Fibroblast of pulmonary artery (primary cell): ENCODE measurements at places on chromosomes 4 and X.

DNA sequence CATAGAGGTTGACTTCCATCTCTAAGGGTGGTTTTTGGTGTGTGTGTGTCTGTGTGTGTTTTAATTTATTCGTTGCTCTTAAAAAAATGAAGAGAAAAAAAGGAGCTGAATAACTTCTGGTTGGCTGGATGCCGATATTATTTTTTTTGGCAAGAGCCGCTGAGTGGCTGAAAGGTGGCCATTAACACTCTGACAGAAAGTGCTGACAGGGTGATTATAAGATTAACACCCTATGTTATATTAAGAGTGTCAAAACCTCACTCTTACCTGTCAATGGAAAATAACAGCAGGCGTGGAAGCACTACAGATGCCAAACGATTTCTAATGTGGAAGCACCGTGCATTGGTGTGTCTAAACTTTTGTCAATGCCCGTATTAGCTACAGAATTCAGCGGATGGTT lies 622.5 kb downstream of the ANKRD50 start:
- DNase-seq: no peak

DNA sequence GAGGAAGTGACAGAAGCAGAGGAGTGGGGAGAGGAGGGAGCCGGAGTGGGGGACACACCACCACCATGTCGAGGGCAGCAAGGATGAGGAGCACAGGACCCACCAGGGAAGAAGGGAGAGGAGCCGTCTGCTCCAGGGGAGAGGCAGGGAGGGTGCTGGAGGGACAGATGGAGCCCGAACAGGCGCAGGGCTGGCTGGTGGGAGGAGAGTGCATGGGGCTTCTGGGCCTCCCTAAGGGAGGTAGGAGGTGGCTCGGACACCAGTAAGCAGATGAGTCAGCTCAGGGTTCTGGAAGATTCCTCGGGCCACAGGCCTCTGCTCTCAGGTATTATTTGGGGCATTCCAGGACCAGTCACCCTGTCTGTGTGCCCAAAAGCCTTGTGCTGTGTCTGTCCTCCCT lies 29.8 kb downstream of the ATP2B3 start:
- DNase-seq: no peak

GRCh38 chr4:127246963-127247952 lies 385.5 kb upstream of the INTU start:
- DNase-seq: no peak

DNA sequence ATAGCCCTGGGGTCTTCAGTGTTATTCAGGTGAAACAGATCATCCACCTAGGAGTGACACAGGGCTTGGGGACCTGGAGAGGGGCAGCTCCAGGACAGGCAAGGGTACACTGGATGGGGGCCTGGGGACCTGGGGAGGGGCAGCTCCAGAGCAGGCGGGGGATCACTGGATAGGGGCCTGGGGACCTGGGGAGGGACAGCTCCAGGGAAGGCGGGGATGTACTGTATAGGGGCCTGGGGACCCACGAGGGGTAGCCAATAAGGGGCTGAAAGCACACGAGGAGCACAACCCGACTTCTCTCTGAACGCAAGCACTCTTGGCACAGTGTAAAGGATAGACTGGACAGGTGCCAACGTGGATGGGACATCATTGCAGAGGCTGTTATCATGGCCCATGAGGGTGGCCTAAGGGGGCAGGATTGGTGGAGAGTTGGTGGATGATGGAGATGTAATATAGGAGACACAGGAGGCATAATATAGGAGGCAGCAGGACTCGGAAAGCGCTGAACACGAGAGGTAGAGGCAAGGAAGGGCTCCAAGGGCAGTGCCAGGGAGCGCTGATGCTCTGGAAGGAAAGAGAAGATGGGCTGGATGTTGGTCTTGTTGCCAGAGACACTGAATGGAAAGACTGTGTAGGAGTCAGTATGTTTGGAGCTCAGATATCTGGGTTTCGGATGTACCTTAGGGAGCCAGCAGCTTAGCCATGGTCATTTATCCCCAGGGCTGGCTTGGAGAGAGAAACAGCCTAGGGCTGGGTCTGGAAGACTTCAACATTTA lies 37.9 kb upstream of the FGFBP2 start:
- DNase-seq: no peak

- DNase-seq: no peak
Observed at GRCh38 chrX:100700809-100701208, 31.1 kb downstream of the SYTL4 start.

- DNase-seq: no peak
Observed at GRCh38 chr4:31748382-31748781, 1028.2 kb downstream of the PCDH7 start.

- DNase-seq: peak; percentile 29
Observed at GRCh38 chr4:73608689-73609594, 11.3 kb downstream of the RASSF6 start.

DNA sequence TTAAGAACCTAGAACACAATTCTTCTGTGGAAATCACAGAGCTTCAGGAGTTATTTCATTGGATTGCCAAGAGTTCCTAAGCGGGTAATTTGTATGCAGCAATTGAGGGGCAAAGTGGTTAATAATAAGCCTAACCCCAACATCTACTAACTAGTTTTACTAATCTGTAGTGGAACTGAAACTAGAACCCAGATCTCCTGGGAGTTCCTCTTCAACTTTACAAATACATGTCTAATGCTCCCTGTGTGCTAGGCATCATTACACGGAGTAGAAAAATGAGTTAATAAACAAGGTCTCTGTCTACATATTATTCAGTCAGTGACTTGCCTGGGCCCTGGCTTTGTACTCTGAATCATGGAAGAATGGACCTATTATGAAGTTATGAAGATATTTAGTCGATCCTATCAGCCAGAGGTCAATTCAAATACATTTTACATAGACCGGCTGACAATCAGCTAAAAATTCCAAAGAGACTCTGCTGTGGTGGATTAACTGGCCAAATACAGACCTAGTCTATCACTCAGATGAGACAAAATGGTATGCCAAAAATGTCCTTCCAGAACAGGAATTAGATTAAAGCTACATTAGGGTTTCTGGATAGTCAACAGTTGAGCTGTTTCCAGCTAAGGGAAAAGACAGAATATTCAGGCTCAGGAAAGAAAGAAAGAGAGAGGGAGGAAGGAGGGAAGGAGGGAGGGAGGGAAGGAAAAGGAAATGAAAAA lies 326.0 kb downstream of the FBXW7 start:
- DNase-seq: no peak

DNA sequence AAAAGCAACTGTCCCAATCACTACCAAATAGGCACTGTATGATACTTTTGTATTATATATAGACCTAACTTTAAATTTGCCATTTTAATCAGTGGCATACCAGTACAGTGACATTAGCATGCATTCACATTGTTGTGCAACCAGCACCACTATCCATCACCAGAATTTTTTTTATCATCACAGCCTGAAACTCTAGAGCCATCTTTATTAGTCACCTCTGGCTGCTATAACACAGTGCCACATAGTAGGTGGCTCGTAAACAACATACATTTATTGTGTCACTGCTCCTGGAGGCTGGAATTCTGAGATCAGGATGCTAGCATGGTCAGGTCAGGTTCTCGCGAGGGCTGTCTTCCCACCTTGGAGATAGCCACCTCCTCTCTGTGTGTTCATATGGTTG lies 188.4 kb upstream of the GALNT7 start:
- DNase-seq: no peak

DNA sequence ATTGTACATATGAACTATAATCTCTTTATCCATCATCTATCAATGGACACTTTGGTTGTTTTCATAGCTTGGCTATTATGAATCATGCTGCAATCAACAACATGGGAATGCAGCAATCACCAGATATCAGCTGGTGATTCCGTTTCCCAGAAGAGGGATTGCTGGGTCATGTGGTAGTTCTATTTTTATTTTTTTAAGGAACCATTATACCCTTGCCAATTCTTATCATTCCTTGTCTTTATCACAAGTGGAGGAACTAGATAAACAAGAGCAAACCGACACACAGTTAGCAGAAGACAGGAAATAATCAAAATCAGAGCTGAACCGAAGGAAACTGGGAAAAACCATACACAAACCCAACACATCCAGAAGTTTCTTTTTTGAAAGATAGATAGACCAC lies 14.5 kb upstream of the LNX1 start:
- DNase-seq: peak; percentile 71

DNA sequence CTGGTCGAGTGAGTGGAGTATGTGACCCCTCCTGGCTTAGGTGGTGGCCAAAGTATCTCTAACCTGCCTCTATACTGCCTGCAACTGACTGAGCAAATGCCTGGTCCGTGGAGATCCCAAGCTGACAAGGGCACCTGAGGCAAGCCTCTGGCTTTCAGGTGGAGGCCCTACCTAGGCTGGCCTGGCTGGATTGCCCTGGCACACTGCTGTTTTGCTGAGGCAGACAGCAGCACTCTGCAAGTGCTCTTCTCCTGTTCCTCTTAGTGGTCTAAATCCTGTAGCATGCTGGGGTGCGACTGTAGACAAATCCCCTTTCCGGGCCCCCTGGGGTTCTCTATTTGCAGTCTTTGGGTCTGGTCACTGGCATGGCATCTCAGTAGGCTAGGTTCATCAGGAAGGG lies 44.8 kb downstream of the PNMA5 start:
- no peak for DNase-seq

GRCh38 chr4:167196344-167197012 lies 37.8 kb downstream of the SPOCK3 start:
- DNase-seq: peak; percentile 5

- peak; percentile 23 for DNase-seq
Observed at GRCh38 chrX:140572724-140573123, 67.9 kb upstream of the SOX3 start.

DNA sequence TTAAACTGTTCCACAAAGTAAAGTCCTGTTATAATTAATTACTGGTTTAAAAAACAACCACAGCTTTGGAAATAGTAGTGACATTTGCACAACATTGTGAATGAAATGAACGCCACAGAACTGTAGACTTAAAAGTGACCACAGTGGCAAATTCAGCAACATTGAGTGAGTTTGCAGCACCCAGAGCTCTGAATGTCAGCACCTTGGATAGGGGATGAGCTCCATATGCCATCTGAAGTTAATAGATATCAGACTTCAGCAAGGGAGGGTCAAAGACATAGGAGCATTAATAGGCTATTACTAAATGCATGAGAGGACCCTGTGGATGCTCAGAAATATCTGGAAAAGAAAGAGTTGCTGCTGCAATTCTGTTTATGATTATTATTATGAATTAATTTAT lies 55.3 kb upstream of the KCNIP4 start:
- no peak for DNase-seq

- DNase-seq: no peak
Observed at GRCh38 chrX:54529151-54529550, 868 bp upstream of the GNL3L start.

- DNase-seq: no peak
Observed at GRCh38 chr4:24243641-24244040, 340.7 kb downstream of the DHX15 start.

DNA sequence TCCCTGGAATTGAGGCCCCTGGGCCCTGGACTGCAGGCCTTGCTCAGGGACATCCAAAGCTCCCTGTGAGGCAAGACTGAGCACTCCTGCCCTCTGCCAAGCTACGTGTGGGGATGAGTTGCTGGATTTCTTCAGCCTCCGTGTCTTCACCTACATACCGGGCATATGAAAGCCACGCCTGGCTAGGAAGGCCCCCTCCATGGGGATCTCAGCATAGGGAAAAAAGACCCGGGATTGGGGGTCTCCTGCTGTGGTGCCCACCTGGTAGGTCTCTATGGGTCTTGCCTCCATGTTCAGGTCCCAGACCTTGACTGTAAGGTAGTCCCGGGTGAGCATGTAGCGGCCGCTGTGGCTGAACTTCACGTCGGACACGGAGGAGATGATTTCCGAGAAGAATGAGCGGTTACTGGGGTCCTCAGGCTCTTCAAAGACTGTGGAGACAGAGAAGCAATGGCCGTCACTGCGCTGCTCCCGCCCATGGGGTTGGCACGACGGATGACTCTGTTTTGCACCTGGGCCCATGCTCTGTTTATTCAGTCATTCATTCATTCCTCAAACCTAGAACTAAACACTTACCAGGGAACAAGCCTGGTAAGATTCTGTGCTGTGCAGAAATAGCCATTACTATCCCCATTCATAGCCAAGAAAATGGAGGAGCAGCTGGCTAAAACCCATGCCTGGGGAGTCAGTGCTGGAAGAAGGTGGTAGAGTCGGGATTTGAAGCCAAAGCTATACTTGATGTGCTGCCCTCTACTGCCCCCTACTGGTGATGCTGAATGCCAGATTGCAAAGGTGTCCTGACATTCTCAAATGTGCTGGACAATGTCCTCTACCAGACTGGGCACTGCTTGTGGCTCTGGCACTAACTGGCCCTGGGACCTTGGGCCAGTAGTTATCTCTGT lies 63.9 kb downstream of the WFS1 start:
- peak; percentile 18 for DNase-seq

- no peak for DNase-seq
Observed at GRCh38 chrX:12866451-12867377, at the start of gene TLR7. Gene TLR7, plus strand, starts transcription at chrX:12867072. Its CDS starts 507 bp downstream, at chrX:12867579.

- no peak for DNase-seq
Observed at GRCh38 chr4:15213302-15213970, 211.2 kb downstream of the CPEB2 start.

DNA sequence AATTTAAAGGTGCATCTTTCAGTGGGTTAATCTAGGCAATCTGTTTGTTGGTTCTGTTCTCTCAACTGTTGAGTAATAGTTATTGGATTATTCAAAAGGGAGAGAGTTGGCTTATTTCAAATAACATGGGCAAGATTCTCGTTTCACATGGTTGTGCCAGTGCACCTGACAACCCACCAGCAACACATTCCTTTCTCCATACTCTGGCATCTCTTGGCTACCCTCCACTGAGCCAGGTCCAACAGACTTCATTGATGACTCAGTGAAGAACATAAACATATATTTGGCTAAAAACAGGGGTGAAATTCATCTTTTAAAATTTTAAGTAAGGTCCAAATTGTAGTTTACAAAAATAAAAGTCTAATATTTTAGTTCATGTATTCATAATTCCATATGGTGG lies 967.2 kb downstream of the RPA4 start:
- no peak for DNase-seq

DNA sequence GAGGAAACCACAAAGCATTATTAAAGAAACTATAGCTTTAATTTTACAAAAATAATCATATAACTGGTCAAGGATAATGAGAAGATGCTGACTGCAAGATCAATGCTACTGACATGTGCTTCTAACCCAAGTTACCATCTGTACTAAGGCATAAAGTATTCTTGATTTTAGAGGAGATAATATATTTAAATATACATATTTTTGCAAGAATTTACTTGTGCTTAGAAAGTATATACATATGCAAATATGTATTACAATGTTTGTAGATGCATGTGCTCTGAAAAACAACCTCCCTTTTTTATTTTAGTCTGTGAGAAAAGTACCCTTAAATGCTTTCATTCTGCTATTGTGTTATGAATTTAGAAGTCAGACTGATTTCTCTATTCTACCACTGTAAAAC lies 740.7 kb upstream of the SLIT2 start:
- DNase-seq: no peak

DNA sequence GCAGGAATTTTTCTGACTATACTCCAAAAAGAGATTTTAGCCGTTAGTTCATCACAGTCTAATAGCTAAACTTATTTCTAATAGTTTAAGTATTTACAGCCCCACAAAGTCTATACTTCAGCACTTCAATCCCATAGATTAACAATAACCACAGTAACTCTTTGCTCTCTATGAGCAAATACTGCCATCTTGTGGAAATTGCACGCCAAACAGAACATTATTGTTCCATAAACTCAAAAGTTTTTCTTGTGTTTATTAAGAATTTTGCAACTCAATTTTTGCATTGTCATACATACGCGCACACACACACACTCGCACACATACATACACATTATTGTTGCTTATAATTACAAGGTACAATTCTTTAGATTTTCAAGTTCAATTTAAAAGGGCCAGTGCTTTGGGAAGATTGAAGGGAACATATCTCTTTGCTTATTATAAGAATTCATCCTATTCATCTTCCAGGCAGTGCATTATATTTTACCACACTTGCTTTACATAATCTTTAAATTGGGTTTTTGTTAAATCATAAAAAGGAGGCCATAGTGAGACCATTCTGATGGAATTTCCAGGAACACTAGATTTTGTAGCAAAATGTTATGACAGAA lies 63.8 kb upstream of the ATOH1 start:
- peak; percentile 72 for DNase-seq
